ENCODE measurements at places on chromosomes 16 and 17.

DNA sequence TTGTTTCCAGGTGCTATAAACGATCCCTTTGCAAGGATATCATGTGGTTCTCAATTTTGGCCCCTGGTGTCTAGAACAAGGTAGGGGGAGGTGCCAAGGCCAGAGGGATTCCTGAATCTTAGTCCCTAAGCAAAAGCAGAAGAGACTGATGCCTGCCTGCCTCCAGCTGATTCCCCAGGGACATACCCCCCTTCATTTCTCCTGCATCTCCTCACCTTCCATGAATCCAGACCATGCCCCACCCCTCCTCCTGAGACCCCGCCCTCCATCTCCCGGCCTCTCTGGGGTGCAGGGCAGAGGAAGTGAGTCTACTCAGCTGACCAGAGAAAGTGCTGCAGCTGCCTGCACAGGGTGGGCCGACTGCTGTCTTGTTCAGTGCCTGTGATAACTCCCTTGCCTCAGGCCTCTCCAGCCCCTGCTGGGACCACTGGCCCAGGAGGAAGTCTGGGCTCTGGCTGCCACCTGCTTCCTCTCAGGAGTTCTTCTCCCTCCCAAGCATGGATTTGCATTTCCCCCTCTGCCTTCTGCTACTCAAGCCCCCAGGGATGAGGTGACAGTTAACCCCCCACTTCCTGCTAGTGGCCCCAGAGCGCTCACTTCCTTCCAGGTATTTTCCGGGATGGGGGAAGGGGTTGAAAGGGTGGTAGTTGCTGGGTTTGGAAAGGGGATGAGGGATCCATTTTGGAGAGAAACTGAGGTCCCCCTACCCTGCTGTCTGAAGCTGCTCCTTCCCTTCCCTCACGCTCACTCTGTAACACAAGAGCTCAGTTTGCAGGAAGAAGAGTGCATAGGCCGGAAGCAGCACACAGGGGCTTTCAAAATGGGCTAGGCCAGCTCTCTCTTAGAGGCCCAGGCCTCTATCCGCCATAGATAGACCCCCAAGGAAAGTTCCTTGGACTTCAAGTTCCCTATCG lies 10.5 kb upstream of the TSPOAP1 start:
- peak; percentile 76 for DNase-seq

- no peak for DNase-seq
Measured at GRCh38 chr17:18381953-18382245, 4.3 kb downstream of the EVPLL start.

- no peak for DNase-seq
Measured at GRCh38 chr16:23206986-23207385, 24.4 kb downstream of the SCNN1G start.

GRCh38 chr17:28379814-28380801 lies 8.6 kb downstream of the SARM1 start:
- no peak for DNase-seq

GRCh38 chr17:27550291-27550930 lies 80.6 kb upstream of the LGALS9 start:
- no peak for DNase-seq

- no peak for DNase-seq
Measured at GRCh38 chr17:16361874-16362273, 8.6 kb upstream of the CENPV start.

DNA sequence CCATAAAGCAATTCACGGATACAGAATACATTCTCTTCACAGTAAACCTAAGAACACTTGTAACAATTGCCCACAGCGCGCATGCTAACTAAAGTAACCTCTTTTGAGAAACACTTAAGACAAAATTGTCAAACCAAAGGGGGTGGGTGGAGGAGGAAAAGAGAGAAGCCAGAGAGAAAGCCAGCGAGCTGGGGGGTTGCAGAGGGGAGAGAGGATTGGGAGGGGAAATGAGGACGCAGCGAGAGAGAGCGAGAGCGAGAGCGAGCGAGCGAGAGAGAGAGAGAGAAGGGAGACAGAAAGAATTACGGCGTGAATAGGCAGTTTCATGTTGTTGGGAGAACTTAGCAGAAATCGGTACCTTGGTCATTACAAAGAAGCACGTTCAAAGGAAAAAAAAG lies 1.6 kb upstream of the HOXB7 start:
- no peak for DNase-seq

GRCh38 chr16:19153876-19154275 lies 14.2 kb upstream of the SYT17 start:
- DNase-seq: no peak

GRCh38 chr17:57145347-57145746 lies 60.3 kb downstream of the AKAP1 start:
- no peak for DNase-seq

- no peak for DNase-seq
Measured at GRCh38 chr16:83724585-83724984, 83.2 kb upstream of the HSBP1 start.

- DNase-seq: no peak
Measured at GRCh38 chr17:35891269-35891668, 11.1 kb upstream of the CCL5 start.

DNA sequence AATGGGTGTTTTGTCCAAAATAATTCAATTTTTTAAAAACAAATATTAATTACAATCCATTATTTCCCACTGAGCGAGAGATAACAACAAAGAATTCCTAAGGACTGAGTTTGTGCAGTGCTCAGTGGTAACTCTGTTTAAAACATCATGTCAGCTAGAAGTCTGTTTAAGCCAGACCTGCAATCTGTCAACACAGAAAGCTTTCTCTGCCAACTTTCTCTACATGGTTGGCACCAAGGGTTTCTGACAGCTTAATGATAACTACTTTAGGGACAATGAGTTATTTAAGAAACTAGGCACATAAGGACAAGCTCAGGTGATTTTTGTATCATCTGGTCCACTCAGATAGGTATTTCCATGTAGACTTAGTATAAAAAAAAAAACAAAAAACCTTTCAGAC lies 81.8 kb downstream of the WDR59 start:
- no peak for DNase-seq

- no peak for DNase-seq
Measured at GRCh38 chr17:64216338-64217248, 46.5 kb downstream of the TEX2 start.

GRCh38 chr16:83772806-83773205 lies 35.0 kb upstream of the HSBP1 start:
- no peak for DNase-seq

- no peak for DNase-seq
Measured at GRCh38 chr16:11327277-11328171, 17.7 kb upstream of the RMI2 start.

- no peak for DNase-seq
Measured at GRCh38 chr16:31785126-31785525, 88.5 kb upstream of the ZNF267 start.

DNA sequence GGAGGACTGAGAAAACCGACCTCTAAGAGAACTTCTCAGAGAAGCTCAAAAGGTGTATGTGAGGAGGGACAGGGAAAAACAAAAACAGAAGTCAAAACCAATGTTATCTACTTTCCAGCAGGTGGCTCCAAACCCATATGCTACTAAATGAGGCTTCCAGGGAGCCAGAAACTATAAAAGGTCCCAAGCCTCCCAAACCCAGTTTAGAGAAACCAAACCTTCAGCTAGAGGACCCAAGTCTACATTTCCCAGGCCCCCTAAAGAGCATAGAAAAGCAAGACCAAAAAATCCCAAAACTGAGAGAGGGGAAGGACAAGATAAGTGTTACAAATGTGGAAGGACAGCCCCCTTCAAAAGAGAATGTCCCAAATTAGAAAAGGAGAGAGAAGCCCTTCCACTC lies 3.7 kb downstream of the HPR start:
- DNase-seq: no peak

- DNase-seq: peak; percentile 43
Measured at GRCh38 chr16:48353565-48354163, 31.5 kb downstream of the SIAH1 start.

DNA sequence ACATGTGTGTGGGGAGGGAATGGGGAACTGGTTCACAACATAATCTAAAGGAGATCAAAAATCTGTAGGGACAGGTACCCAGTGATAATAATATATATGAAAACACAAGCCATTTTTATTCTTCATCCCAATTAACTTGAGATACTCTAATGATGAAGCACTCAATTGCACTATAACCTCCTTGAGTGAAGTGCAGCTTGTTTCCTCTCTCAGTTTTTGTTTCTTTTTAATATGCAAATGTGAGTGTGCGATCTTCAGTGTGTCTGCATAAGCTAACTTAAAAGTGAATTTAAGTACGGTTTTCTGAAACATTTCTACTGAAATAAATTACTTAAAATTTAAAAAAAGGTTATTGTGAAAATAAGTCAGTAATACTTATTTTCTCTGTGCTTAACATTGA lies 623.5 kb downstream of the CDH11 start:
- no peak for DNase-seq

- DNase-seq: no peak
Measured at GRCh38 chr17:44197980-44198720, 1.5 kb downstream of the ATXN7L3 start.

DNA sequence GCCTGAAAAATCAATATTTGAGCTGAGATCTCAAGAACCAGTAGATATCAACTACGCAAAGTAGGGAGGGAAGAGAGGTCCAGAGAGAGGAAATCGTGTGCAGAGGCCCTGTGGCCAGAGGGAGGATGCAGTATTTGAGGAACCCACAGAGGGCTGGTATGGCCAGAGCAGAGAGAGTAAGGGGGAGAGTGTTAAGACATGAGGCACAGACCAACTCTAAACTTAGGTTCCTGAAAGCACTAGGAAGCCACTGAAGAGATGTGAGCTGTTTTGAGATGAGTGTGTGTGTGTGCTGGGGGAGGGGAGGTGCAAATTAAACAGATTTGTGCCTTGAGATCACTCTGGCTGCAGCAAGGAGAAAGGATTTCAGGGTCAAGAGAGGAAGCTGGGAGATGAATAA lies 10.9 kb downstream of the SLC13A2 start:
- no peak for DNase-seq

GRCh38 chr17:28446716-28447395 lies 26.6 kb upstream of the SLC13A2 start:
- no peak for DNase-seq

- no peak for DNase-seq
Measured at GRCh38 chr16:30528799-30529457, 2.6 kb upstream of the ZNF768 start.

GRCh38 chr16:57192146-57192545 lies 6.0 kb downstream of the RSPRY1 start:
- DNase-seq: no peak

GRCh38 chr17:62717889-62718288 lies 90.2 kb downstream of the MARCHF10 start:
- DNase-seq: no peak

GRCh38 chr17:77098884-77099545 lies 41.8 kb upstream of the SEC14L1 start:
- DNase-seq: no peak

DNA sequence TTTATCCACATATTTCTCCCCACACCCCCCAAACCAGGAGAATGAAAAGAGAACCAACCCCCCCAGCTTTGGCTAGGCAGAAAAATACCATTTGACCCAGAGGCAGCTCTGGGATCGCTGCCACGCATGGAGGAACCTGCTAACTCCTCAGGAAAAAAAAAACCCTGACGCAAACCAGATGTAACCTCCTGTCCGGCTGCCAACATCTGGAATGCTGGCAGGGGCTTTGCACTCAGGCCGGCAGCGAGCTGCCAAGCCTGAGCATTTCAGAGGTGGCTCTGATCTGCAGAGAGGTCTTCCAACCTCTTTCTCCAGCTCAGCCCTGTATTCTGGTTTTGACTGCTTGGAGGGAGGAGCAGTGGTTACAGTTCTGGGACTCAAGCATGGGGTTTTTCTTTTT lies 8.2 kb downstream of the IGFBP4 start:
- DNase-seq: no peak

GRCh38 chr17:48570325-48571023 lies 7.7 kb downstream of the HOXB4 start:
- DNase-seq: no peak

DNA sequence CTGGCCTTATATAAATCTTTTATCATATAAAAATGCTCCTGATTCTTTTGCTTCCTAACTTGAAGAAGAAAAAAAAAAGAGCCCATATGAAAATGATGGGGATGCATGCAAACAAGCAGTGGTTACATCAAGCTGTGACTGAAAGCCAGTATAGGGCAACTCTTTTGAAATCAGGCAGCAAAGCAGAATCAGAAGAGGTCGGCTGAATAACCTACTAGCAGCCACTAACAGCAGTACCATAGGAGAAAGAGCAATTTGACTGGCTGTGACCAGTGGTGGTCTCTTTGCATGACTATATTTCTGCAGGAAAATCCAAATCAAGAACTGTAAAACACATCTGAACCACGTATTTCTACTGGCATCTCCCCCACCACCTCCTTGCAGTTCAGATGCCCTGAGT lies 161.9 kb upstream of the C17orf78 start:
- no peak for DNase-seq

DNA sequence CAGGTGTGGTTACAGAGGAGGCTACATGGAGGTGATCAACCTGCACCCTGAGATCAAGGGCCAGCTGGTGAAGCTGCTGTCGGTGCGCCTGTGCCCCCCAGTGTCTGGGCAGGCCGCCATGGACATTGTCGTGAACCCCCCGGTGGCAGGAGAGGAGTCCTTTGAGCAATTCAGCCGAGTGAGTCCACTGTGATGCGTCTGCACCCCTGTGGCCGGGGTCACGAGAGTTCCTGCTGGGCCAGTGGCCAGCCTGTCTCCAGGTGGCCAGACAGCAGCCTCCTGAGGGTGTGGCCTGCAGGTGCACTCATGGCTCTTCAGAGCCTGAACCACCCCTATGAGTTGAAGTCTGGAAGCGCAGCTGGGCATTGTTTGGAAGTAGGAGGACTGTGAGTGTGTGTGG lies 38.1 kb downstream of the GPT2 start:
- DNase-seq: no peak

GRCh38 chr17:20989991-20990855 lies 52.6 kb downstream of the USP22 start:
- no peak for DNase-seq

GRCh38 chr17:69470702-69471101 lies 56.2 kb downstream of the MAP2K6 start:
- DNase-seq: no peak

GRCh38 chr17:77410470-77410869 lies 269.7 kb downstream of the SEC14L1 start:
- DNase-seq: no peak

DNA sequence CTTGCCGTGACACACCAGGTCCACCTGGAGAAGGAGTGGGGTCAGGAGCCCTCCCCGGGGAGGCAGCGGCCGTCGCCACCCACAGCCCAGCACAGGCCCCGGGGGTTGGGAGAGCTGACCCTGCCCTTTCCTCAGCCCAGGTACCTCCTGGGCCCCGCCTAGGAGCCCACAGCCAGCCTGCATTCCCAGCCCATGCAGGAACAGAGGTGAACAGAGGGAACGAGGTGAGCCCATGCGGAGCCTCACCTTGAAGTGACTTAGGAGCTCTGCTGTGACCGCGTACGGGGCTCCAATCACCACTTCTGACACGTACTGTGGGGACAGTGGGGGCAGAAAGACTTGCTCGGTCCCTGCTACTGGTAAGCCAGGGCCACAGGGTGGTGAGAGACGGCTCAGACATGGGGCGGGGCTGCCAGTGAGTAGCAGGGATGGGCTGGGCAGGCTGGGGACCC lies 3.4 kb downstream of the NPB start:
- no peak for DNase-seq

GRCh38 chr16:27820646-27821345 lies 242.7 kb downstream of the GSG1L start:
- no peak for DNase-seq

All from stimulated activated CD4-positive, alpha-beta T cell treated with anti-CD3 and anti-CD28 coated beads, Interleukin-4, amount 100 ng/mL, for 48 hours (primary cell).